ENCODE measurements at places on chromosomes 5 and 9. TPM values are rescaled to one million over a fixed set of nuclear protein-coding genes. Genes with fewer than 3 reads are reported as not detected.
A peak's percentile ranks its signal among the peaks of the same experiment; 100 is the strongest.

GRCh38 chr5:2021484-2022176, 138.9 kb upstream of the IRX4 start:
- no peak overlapping the region for H3K4me3 ChIP-seq
- no peaks in the 10 kb centered on the region for H3K36me3 ChIP-seq
- no peak for DNase-seq
- H3K4me1 ChIP-seq: no peaks in the 10 kb centered on the region

DNA sequence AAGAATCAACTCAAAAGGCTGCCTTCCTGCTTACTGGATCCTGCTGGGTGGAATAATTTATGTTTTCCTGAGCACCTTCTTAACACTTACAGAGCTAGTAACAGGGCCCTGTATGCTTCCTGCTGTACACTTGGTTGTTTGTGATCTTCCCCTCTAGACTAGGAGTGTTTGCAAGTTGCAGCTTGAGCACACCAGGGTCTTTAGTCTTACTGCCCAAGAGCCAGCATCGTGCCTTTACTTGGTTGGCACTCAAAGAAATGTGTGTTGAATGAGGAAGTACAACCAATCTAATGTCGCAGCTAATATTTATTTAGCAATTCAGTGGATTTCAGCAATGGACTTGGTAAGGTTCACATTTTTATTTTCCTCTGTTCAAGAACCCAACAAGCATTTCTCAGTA, 57.5 kb upstream of the HAND1 start:
- peaks cover 34% of the 10 kb centered on the region for H3K27me3 ChIP-seq
- H3K4me1 ChIP-seq: no peaks in the 10 kb centered on the region
- H3K36me3 ChIP-seq: no peaks in the 10 kb centered on the region
- no peak for DNase-seq
- H3K4me3 ChIP-seq: no peak overlapping the region

DNA sequence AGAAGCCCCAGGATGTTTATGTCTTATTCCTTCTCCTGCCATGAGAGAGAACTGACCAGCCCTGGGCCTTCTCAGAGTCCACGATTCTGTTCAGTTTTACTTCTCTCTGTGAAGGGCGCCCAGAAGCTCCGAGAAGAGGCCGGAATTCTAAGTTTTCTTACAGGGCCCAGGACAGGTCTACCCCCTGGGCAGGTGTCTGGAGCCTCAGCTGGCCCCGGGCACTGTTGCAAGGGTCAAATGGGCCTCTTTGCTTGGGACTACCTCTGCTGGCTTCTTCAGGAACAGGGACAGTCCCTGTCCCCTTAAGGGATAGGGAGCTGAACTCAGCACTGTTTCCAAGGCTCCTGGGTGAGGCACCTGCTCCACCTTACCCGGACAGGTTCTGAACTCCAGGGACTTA, 55.0 kb downstream of the RASGEF1C start:
- DNase-seq: no peak
- no peak overlapping the region for H3K4me3 ChIP-seq
- no peak overlapping the region for H3K27ac ChIP-seq
- peaks cover 17% of the 10 kb centered on the region for H3K27me3 ChIP-seq

DNA sequence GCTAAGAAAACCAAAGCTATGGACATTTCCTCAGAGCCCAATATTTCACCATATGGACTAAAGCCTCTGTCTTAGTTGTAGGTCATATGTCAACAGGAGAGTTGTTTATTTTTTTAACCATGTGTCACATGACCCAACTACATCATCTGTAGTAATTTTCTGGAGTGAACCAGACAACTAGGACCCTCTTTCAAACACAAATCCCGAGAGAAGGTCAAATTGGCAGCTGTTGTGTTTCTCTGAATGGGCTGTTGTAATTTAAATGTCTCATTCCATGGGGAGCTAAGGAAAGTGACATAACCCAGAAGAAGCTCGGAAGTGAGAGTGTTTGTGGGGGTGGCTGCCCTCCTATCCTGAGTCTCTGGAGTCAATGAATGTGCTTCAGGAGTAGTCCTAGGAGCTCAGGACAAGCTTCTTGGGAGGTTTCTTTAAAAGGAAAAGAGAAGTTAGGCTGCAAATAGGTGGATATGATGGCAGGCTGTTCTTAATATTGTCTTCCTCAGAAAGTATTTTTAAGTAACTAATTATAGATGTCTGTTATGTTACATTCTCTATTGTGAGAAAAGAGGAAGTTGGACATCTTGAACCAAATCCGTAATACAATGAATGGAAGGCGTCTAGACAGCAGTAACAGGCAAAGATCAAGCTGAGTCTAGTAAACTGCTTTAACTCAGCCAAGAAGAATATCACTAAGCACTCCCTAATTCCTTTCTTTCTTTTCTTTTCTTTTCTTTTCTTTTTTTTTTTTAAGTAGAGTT, 50.1 kb downstream of the TMEM167A start:
- no peak overlapping the region for H3K4me3 ChIP-seq
- peaks cover 9% of the 10 kb centered on the region for H3K27me3 ChIP-seq
- no peak overlapping the region for H3K27ac ChIP-seq
- DNase-seq: no peak

GRCh38 chr5:157571357-157571827, 4.2 kb downstream of the ADAM19 start:
- H3K27me3 ChIP-seq: no peaks in the 10 kb centered on the region
- H3K4me1 ChIP-seq: peaks cover 58% of the 10 kb centered on the region
- peaks cover 39% of the 10 kb centered on the region for H3K36me3 ChIP-seq
- no peak for DNase-seq
- H3K4me3 ChIP-seq: peak overlapping the region; percentile 97

DNA sequence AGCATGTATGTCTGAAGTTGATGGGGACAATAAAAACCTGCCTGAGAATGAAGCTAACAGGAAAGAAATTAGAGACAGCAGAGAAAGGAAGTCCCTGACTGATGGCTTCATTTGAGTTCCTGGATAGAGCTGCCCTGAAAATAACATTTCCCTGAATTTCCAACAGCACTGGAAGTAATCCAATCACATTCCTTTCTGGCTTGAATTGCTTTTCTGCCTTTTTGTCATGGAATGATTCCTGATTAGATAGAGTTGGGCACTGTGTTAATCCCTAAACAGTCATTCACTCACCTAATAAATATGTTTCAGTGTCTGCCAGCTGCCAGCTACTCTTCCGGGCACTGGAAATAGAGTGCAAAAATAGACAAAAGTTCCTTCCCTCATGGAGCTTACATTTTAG, 30.0 kb upstream of the SH3RF2 start:
- H3K27me3 ChIP-seq: peaks cover 9% of the 10 kb centered on the region
- DNase-seq: no peak
- no peaks in the 10 kb centered on the region for H3K4me1 ChIP-seq
- H3K4me3 ChIP-seq: no peak overlapping the region
- H3K36me3 ChIP-seq: no peaks in the 10 kb centered on the region

DNA sequence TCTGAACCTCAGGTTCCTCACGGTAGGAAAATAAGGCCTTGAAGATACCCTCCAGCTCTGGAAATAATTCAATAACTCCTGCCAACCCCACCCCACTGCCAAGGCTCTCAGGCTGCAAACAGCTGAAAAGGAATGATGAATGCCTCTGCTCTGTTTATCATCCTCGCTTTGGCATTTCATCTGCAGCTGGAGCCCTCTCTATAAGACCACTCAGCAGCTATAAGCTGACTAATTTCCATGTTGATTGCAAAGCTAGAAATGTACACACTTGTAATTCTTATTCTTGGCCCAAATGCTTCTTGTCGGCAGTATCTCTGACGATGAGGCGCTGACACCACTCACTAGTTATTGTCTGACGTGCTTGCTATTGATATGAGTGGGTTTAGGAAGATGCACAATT, 408.4 kb upstream of the NMUR2 start:
- no peaks in the 10 kb centered on the region for H3K27me3 ChIP-seq
- no peaks in the 10 kb centered on the region for H3K36me3 ChIP-seq
- no peak overlapping the region for H3K4me3 ChIP-seq
- no peak for DNase-seq

Gene SH3GL2
- not detected for total RNA-seq

Gene CCDC192
- not detected for total RNA-seq

Gene PHF24
- not detected for total RNA-seq

Gene RALGPS1
- 7.0 TPM for total RNA-seq

Data from natural killer cell treated with Interleukin-12 subunit alpha and Interleukin-12 subunit beta and Interleukin-15 and Interleukin-18, amount 100 ng/mL, for 72 hours (primary cell).